ENCODE measurements at places on chromosomes 2 and 18.

- DNase-seq = no peak
Measured at GRCh38 chr18:78561757-78562510, 417.7 kb upstream of the SALL3 start.

GRCh38 chr2:105853354-105854088 lies 108.8 kb downstream of the NCK2 start:
- no peak for DNase-seq

DNA sequence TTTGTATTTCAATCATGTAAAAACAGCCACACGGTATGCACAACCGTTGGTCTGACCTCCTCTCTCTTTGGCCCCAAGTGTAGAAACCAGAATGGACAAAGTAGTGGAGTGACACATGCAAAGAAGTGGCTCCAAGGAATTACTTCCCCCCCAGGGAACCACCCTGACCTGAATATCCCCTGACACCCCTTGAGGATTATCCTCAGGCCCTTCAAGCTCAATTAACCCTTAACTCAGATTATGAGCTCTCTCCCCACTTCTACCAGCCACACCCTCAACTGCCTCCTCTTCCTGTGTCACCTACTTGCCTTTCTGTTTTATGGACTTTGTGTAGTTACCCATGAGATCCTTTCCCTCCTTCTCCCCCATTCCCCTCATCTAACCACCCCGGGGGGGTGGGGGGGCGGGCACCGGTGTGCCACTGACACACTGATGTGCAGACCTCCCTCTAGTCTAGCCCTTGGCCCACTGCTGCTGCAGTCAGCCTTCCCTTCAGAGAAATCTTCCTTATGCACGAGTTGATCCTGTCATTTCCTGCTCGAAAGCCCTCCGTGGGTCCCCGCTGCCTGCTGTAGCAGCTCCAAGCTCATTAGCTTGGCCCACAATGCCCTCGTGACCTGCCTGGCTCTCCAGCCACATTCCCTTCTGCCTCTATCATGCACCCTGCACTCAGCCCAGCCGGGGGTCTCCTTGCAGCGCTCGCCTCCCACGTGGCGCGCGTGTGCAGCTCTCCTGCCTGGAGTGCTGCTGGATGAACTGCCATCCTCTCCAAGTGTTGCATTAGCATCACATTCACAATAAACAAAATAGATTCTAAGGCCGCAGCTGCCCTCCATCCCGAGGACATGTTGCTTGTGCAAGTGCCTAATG lies 40.1 kb upstream of the TMEM177 start:
- no peak for DNase-seq

DNA sequence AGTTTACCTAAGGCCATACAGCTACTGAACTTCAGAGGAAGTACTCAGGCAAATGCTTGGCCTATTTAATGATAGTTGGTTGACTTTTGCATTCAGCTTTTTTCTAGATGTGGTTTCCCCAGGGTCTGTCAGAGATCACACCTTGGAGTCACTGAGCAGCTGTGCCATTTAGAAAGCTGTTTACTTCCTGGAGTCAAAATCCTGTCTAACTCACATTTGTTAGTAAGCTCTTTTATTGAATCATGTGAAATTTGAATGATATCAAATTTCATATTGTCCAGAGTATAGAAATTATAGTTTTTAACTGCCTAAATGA lies 7.6 kb upstream of the TRIB2 start:
- no peak for DNase-seq

DNA sequence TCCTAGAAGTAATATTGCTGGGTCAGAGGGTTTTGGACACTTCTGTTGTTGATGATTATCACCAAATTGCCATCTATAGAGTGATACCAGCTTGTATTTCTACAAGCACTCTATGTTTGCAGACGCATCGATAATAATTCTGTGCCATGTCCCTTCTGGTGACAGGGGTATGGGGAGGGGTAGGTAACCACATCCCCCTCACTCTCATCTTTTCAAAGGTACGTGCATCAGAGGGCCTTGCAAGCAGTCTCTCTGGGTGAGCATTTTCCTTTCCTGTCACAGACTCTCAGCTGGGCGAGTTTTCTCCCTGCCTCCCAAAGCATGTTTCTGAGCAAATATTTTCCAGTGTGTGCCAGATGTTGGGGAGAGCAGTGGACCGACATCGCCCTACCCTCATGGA lies 98.0 kb downstream of the SMAD7 start:
- DNase-seq = peak; percentile 12

GRCh38 chr2:233234264-233234663 lies 17.2 kb upstream of the ATG16L1 start:
- DNase-seq = no peak

DNA sequence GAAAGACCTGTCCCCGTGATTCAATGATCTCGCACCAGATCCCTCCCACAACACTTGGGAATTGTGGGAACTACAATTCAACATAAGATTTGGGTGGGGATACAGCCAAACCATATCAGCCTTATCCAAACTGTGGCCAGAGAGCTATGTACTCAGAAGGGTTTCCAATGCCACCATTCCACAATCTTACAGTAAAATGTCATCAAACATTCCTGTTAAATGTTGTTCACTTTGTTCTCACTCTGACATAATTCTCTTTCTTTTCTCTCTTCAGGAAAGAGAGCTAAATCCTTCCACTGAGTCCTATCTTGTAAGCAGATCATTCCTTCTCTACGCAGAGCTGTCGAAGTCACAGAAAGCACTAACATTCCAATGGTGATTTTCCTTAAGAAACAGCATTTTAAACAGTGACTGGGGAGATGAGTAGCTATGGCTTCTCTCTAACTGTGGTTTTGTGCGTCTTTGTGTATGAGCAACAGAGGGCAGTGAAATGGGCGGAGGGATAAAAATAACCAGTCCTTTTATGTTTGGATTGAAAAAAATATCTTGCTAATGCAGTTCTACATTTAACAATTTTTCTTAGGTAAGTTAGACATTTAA lies 684.7 kb downstream of the EPHA4 start:
- no peak for DNase-seq

- DNase-seq = no peak
Measured at GRCh38 chr2:234133004-234133403, 82.5 kb downstream of the SPP2 start.

DNA sequence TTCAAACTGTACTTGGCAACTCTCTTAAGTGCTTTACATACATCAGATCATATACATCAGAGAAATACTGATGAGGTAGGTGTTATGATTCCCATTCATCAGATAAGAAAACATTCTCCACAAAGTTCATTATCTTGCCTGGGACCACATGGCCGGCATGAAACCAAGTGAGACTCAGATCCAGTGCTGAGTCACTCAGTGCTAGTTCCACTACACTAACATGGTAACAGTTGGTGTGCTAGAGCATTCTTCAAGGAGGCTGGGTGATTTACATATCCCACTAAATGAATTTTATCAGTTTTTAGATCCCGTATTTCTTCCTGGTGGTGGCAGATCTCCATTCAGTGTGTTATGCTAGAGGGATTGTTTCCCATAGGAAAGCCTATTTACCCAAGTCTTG lies 772.0 kb downstream of the CNTNAP5 start:
- DNase-seq = no peak

DNA sequence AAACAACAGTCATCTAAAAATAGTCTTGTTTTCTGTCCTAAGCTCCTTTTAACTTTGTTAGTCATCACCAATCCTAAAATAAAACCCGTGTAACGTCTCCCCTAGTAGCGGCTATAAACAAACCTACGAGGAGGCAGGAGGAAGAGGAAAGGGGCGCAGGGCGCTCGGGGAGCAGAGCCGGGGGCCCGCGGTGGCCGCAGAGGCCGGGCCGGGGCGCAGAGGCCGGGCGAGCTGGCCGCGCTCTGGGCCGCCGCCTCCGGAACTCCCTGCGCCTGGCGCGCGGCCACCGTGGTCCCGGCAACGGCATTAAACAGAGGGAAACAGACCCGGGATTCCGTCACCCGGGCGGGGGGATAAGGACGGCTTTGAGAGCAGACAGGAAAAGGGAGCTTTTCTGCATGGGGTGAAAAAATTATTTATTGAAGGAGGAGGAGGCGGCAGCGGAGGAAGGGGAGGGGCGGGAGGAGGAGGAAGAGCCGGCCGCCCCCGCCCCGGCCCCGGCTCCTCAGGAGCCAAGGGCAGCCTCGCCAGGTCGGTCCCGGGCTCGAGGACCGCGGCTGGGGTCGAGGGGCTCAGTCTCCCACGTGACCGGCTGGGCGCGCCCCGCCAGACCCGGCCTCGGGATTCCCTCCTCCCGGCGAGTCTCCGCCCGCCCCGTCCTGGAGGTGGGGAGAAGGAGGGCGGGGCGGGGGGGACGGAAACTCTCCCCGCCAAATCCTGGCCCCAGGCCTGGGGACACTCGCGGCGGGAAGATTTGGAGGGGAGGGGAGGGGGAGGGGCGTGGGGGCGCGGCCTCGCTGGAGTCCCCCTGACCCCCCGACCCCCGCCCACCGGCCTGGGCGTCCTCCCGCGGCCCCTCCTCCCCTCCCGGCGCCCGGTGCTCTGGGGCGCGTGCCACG lies 1.8 kb upstream of the NFATC1 start:
- peak; percentile 97 for DNase-seq

DNA sequence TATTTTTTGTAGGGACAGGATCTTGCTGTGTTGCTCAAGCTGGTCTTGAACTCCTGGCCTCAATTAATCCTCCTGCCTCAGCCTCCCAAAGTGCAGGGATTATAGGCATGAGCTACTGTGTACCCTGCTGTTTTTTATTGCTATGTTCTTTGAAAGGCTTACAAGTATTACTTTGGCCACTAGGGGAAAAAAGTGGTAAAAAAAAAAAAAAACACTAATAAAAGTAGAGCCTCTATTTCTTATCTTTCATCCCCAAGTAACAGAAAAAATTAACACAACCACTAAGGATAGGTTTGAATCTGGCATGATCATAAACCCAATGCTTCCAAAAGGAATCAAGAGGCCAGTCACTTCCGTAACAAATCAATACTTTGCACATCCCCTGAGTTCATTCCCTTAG lies 11.6 kb downstream of the NOL10 start:
- no peak for DNase-seq

GRCh38 chr2:154697418-154698252 lies 860 bp upstream of the KCNJ3 start:
- DNase-seq = peak; percentile 50

DNA sequence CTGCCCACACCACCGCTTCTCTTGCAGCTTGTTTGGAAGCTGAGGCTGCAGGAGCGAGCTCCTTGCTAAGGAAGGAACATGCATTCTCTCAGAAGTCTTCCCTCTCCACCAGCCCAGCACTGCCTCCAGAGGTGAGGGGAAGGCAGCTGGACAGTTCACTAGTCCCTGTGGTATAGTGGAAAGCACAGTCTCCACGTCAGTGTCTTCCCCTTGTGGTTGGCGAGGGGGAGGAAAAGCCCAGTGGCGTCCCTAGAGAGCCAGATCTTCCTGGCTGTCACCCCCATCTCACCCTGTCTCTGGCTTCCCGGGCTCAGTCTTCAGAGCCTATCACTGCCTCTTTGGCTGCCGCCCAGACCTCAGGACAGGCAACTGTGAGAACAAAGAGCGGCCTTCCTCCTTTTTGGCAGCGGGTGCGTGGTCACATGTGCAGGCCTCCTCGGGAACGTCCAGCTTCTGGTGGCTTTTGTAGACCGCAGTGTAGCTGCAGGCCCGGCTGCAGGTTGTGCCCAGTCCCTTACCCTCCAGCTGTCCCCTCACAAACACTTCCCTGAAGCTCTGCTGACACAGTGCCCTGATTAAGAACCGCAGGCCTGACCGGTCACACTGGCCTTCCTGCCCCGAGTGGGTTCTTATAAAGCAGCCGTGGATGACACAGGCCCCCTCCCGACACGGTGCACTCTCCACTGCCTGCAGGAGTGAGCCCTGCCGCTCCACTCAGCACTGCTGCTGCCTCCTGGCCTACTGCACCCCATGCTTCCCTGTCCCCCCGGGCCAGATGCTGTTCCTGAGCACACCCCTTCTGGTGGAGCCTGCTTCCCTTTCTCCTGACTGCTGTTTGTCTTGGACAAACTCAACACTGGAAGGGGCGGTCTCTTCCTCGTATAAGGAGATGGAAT lies 90.9 kb downstream of the RNF144A start:
- peak; percentile 86 for DNase-seq

DNA sequence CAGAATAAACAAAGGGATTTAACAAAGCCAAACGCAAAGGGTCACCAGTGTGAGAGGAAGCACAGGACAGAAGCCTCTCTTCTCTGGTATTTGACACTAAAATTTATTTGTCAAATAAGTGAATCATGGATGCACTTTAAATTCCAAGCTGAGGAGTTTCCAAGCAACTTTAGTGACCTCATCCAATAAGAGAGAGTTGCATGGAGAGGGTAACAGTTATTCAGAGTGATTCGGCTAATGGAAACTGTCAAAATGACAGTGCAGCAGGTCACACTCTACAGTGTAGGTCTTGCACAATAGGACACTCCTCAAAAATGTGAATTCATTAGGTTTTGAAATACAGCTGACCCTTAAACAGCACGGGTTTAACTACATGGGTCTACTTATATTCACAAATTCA lies 103.9 kb upstream of the ACVR1C start:
- no peak for DNase-seq

- DNase-seq = no peak
Measured at GRCh38 chr2:108935271-108935741, 53.7 kb downstream of the EDAR start.

DNA sequence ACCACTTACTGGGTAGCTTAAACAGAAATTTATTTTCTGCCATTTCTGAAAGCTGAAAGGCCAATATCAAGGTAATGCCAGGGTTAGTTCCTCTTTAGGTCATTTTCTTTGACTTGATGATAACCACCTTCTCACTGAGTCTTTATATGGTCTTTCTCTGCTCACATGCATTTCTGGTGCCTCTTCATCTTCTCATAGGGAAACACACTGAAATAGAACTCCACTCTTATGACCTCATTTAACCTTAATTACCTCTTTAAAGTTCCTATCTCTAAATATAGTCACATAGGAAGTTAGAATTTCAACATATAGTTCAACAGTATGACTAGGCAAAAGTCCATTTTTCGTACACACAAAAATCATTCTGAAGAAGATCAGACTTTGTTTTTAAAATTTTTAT lies 616.8 kb upstream of the VRK2 start:
- DNase-seq = no peak

- no peak for DNase-seq
Measured at GRCh38 chr2:20027705-20028434, 15.4 kb upstream of the MATN3 start.
